ENCODE measurements at places on chromosomes 1 and 21.

DNA sequence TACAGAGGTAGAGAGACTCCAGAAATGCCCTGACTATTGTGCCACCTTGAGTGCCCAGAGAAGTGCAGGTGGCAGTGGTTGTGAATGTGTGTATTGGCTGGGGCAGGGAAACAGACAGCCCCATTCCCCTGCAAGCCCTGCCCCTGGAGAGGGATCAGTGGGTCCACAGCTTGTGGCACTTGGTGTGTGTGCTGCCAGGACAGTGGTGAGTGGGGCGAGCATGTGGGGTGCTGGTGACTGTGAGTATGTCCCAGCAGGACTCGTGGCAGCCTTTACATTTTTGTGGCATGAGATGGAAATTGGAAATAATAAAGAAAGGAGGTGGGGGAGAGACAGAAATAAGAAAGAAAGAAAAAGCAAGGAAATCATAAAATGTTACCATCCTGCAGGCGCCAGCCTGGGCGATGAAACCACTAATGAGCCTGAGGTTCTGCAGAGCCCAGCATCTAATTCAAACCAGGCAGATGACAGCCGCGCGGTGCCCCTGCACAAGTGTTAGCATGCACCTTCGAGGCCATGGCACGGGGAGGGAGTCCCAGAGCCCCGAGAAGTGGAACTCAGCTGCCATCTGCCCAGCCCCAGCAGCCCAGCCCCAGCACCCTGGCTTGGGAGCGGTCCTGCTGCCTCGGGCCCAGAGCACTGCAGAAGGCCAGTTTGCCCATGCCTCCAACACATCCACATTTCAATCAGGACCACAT, 49.1 kb upstream of the ZBTB40 start:
- no peak for DNase-seq

DNA sequence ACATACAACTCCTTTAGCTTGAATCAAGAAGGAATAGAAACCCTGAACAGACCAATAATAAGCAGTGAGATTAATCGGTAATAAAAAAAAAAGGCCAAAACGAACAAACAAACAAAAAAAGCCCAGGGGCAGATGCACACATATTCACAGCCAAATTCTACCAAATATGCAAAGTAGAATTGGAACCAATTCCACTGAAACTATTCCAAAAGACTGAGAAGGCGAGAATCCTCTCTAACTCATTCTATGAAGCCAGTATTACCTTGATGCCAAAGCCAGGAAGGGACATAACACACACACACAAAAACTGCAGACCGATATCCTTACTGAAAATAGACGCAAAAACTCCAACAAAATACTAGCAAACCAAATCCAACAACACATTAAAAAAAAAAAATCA, 161.6 kb downstream of the ASTN1 start:
- no peak for DNase-seq

DNA sequence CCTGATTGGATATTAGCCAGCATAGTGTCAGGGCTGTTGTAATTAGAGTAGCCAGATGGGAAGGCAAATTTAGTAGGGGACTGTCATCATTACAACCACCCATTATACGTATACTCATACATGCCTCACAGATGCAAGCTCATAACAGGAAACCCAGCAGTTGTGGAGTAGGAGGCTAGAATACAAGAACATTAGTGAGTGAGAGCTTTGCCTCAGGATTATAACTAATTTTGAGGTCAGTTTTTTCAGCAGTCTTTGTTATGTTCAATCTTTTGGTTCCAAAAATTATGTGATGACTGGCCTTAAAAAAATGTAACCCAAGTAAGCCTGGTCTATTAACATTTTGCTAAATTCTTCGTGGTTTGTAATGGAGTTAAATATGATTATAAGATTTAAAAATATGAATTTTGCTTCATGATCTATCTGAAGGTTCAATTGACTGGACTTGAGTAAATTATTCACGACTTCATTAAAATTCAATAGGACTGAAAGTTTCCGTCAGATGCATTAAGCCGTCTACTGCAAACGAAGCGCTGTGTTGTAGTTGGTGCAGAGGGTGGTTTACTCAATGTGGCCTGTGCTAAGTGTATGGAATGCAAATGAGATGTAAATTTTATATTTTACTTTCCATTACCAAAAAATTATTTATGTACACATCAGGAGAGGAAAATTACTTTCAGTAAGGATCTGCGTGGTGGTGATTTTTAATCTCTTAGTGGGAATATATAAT, 48.8 kb downstream of the KCNK1 start:
- no peak for DNase-seq

GRCh38 chr1:147247656-147248238, 5.3 kb downstream of the CHD1L start:
- no peak for DNase-seq

DNA sequence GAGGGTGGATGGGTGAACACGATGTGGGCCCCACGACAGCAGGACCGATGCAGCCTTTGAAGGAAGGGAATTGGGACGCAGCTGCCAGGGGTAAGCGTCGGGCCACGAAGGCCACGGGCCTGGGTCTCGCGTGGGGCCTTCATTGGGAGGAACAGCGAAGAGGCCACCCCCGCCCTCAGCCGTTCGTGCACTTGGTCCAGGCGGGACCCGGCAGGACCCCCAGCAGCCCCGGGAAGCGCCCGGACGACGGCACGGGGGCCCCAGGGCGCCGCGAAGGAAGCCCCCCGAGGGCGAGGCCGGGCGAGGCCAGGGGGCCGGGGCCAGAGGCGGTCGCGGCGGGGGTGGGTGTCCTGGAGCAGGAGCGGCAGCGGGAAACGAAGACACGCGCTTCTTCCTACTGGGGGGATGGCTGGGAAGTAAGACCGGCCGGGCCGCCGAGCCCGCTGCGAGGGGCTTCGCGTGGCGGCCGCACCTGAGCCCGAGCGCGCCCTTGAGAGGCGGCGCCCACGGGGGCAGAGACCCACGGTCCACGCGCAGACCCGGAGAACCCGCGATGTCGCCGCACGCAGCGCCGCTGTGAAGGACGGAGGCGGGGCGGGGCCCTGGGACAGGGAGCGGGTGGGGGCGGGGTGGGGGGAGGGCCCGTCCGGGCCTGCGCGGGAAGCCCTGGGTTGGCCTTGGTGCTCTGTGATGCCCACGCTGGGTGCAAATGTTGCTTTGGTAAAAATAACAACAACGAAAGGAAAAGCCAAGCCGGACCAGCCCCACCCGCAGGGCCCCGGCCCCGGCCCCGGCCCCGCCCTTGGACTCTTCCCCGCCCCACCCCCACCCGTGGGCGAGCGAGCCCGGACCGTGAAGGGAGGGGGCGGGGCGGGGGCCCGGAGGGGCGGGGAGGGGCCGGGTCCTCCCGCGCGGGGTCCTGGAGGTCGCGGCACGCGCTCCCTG, 56.0 kb upstream of the ADARB1 start:
- no peak for DNase-seq

DNA sequence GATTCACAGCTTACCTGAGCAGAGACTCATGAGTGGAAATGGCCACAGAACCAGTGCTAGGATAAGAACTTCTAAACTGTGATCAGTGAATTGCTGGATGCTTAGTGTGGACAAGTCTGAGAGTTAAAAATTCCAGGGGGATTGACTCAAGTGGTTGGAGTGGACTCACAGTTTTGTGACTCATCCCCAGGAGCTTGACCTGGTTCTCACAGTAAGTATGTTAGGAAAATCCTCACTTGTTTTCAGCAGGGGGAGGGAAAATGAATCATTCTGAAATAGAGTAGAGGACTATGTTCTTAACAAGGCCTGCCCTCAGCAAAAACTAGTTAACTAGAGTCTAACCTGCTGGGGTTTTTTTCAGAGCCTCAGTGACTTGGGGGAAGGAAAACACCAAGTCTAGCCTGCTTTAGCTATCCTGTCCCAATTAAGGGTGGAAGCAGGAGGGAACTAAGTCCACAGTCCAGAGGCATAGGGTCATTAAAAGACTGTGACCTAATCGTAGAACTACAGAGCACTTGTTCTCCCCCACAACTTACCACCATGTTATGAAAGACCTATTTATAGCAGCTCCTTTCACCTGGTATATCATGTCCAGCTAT, 6.1 kb upstream of the CDC73 start:
- no peak for DNase-seq

DNA sequence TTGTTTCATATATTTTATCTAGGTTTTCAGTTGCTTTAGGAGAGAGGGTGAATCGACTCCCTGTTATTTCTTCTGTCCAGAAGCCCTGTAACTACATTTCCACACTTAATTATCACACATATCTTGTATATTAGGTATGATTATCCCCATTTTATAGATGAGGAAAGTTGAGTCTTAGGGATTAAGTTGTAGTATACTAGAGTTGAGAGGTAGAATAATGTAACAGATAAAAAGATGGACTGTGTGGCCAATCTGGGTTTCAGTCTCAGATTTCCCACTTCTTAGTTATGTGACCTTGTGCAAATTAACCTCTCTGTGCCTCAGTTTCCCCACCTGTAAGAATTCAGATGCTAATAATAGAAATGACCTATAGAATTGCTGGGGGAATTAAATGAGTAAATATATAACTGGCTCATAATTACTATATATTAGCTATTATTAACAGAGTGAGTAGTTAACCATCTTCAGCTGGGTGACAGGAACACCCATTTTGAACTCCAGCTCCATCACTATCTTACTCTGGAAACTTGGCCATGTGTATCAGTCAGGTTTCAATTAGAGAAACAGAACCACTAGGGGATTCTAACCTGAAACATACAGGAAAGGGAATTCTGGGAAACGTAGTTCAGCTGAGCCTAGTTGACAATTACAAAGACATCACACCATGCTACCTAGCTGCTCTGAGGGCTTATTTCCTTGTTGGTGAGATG, 20.4 kb upstream of the FOXO6 start:
- no peak for DNase-seq

- DNase-seq: no peak
Measured at GRCh38 chr1:46203738-46204405, 738 bp downstream of the LURAP1 start.

- no peak for DNase-seq
Measured at GRCh38 chr1:200121421-200121820, 93.9 kb downstream of the NR5A2 start.

DNA sequence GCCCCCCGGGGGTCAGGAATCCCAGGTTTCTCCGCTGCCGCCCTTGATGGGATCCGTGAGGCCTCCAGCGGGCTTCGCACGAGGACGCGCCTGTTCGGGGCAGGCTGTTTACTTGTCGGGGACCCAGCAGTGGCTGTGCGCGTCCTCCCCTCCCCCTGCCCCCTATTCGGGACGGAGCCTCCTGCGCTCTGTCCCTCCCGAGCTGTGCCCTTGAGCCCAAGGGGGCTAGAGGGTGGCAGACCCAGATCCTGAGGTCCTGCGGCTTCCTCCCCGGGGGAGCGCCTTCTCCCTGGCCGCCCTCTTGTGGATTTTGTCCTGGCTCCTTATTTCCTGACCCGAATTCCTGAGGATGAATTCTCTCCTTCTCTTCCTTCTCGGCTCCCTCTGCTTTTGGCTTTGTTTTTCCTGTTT, 38.4 kb downstream of the PIK3CD start:
- DNase-seq: no peak

DNA sequence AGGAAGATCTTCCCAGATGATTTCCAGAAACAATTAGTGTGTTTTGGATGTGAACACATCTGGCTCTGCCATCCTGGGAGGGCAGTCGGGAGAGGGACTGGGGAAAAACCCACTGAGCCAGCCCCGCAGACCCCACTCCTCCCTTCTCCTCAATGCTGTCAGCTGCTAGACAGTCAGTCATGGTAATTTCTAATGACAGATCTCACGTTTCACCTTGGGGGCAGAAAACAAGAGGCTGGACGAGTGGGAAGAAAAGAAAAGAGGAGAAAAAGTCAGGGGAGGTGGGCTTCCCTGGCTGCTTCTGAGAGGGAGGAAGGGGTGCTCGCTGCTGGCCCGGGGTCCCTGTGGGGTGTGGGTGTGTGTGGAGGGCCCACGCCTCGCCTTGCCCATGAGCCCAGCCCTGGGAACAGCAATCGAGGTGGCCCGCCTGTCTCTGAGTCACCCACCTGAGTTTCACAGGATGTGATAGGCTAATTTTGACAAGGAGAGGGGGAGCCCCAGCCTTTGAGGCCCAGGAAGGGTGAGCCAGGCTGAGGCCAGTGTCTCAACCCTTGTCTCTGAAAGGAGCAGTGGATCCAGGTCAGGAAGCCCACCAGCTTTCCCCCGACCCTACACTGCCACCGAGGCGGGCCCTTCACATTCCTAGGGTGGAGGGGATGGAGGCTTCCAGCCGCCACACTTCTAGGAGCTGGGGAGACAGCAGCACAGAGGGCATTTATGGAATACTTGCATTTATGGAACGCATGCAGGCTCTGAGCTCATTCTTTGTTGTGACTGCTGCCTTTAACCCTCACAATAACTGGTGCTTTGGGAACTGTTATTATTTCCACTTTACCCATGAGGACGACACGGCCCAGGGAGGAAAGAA, 49.1 kb upstream of the IFNLR1 start:
- no peak for DNase-seq

- DNase-seq: no peak
Measured at GRCh38 chr1:116477429-116477828, 93.4 kb downstream of the CD58 start.

DNA sequence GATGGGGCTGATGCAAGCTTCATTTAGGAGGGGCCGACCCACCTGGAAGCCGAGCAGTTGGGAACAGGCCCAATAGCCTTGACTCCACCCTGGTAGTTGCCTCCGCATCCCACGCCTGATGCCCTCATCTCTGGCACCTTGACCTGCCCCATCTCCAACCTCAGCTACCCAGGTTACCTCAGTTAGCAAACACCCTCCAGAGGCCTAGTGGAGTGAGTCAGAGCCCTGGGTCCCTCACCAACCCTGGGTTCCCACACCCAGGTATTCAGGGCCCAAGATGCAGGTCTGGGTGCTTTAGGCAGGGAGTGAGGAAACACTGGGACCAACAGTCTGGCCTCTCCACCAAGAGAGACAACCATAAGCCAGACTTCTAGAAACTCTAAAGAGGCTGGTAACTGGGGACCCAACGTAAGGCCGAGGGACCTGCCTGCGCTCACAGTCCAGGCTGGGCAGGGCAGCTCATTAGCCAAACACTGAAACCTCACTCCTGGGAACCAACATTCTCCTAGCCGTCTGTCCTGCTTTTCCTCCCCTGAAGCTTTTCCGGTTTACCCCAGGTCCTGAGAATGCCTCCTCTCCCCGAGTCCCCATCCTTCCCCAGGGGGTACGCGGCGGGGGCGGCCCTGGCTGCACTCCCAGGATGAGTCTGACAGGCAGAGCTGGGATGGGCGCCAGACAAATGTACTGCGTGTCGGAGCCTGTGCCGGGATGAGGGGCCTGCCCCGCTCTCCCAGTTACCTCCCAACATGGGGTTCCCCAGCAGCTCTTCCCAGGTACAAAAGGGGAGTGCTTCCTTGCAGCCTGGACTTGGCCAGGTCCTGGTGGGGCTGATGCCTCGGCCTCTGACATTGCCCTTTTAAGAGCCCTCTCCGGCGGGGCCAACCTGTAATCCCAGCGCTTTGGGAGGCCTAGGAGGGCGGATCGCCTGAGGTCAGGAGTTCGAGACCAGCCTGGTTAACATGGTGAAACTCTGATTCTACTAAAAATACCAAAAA, 8.9 kb upstream of the CELSR2 start:
- no peak for DNase-seq

GRCh38 chr1:185907246-185907645, 173.1 kb downstream of the HMCN1 start:
- DNase-seq: no peak

DNA sequence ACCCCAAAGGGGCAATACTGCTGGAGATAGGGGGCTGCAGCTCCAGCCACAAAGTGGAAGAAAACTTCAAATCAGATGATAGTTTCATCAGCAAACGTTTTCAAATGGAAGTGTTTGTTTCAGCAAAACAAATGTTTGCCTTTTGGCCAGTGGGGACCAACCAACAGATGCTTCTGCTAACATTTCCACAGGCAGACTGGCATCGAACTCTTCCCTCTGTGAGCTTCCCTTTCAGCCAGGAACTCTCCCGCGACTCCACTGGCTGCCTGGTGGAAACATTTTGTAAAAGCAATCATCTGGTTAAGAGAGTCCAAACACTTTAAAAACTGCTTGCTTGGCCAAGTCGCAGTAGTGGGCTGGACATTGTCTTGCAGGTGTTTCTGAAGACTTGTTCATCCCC, 30.7 kb downstream of the CENPF start:
- DNase-seq: no peak
